HCT116 (cell line): ENCODE measurements at places on chromosomes 7 and 10. TPM values are rescaled to one million over a fixed set of nuclear protein-coding genes. Genes with fewer than 3 reads are reported as not detected.

DNA sequence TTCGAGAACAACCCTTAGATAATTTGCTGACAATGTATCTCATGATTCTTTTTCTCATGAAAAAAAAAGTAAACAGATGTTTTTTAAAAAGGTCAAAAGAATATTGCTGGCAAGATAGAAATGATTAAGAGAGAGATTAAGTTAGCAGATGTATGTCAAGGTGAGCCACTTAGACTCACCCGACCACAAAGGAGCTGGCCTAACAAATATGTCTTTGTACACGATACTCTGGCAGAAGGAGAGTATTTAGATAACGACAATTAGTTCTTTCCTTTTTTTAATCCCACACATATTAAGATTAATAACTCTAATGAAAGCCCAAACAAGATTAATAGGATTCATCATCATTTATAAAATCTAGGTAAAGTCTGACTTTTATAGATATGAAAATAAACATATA lies 156.7 kb downstream of the RAPGEF5 start:
- no peaks in the 10 kb centered on the region for H3K4me1 ChIP-seq
- no peak overlapping the region for H3K4me3 ChIP-seq
- DNase-seq: no peak
- H3K27ac ChIP-seq: no peak overlapping the region
- H3K27me3 ChIP-seq: no peaks in the 10 kb centered on the region

DNA sequence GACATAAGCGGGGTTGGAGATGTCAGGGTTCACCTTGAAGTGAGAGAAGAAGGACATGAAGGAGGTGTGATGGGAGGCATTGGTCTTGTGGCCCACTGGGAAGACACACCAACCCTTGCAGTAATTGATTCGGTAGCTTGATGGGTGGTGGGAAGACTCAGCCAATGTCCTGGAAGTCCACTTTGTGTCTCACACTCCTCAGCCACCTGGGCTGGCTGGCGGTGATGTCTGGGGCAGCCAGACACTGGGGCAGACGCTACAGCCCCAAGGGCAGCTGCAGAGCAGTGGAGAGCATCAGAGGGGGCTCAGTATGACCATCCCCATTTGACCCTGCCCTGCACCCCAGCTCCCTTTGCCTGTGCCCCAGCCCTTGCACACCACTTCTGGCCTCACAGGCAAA lies 16.7 kb upstream of the DRGX start:
- no peak for DNase-seq
- no peaks in the 10 kb centered on the region for H3K4me1 ChIP-seq
- no peak overlapping the region for H3K4me3 ChIP-seq
- H3K27ac ChIP-seq: no peak overlapping the region
- H3K36me3 ChIP-seq: no peaks in the 10 kb centered on the region
- no peaks in the 10 kb centered on the region for H3K27me3 ChIP-seq

Gene STRIP2
- 10.8 TPM for total RNA-seq

DNA sequence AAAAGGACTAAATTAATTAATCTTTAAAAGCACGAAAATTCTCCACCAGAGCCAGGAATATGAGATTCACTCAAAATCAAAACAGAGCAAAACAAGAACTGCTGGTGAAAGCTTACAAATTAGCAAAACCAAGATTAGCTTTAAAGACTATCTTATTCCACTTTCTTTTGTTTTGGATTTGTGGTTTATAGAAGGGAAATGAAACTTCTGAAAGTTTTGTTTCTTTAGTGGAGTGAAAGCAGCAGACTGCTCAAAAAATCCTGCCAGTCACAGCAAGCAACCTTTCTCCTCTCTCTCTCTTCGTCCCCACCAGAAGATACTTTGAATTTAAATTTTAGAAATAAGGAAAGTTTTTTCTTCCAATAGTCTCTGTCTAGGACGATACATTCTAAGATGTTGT lies 7.8 kb downstream of the ACTA2 start:
- H3K36me3 ChIP-seq: no peaks in the 10 kb centered on the region
- DNase-seq: no peak
- no peaks in the 10 kb centered on the region for H3K27me3 ChIP-seq
- no peak overlapping the region for H3K27ac ChIP-seq
- no peak overlapping the region for H3K4me3 ChIP-seq

GRCh38 chr10:100043344-100043743 lies 33.6 kb upstream of the DNMBP start:
- no peak overlapping the region for H3K4me3 ChIP-seq
- peak overlapping the region; percentile 77 for H3K27ac ChIP-seq
- H3K27me3 ChIP-seq: no peaks in the 10 kb centered on the region
- H3K4me1 ChIP-seq: peaks cover 40% of the 10 kb centered on the region
- no peaks in the 10 kb centered on the region for H3K36me3 ChIP-seq

Gene GTPBP4
- total RNA-seq: 111 TPM

GRCh38 chr10:77180104-77180503 lies 457.5 kb downstream of the KCNMA1 start:
- H3K36me3 ChIP-seq: no peaks in the 10 kb centered on the region
- no peak for DNase-seq
- H3K27ac ChIP-seq: no peak overlapping the region
- H3K4me3 ChIP-seq: no peak overlapping the region
